ENCODE measurements at places on chromosomes 16 and 17.
A peak's percentile ranks its signal among the peaks of the same experiment; 100 is the strongest.

DNA sequence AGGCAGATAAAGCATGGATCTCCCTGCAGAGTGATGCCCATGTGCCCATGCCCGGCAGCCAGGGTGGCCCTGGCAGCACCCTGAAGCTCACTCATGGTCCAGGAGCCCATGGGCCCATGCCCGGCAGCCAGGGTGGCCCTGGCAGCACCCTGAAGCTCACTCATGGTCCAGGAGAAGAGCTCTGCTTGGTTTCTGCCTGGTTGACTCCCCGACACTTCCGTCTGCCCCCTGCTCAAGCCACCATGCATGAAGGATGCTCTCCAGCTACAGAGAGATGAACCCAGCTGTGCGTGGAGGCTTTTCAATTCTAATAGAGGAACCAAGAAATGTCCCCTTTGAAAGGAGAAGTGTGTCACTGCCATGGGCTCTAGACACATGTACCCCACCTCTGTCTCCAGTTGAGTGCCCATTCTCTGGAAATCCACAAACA is 8.7 kb downstream of the CCL17 start:
- no peak overlapping the region for H3K4me3 ChIP-seq
- H3K4me1 ChIP-seq = peaks cover 10% of the 10 kb centered on the region
- no peak for DNase-seq
- no peaks in the 10 kb centered on the region for H3K36me3 ChIP-seq
- no peaks in the 10 kb centered on the region for H3K27me3 ChIP-seq

DNA sequence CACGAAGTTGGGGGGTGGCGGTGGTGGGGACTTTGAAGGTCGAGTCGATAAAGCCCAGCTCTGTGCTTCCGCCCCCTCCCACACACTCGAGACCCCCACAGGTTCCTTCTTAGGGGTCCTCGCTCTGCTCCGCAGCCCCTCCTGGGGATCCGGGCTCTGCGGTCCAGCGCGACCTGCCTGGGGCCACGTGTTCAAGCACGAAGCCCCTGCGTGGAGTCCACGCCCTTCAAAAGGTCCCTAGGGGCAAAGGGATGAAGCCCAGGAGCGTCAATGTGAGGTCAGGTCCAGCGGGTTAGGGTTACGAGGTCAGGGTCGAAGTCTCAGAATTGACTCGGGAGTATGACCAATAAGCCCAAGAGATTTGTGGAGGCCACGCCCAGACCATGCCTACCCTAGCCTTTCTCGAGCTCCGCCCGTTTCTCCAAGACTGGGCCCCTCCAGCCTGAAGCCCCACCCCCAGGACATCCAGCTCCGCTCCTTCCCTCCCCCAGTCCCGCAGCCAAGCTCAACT is 786 bp upstream of the CACNA1G start:
- H3K4me3 ChIP-seq = peak overlapping the region; percentile 35
- no peaks in the 10 kb centered on the region for H3K4me1 ChIP-seq
- H3K27me3 ChIP-seq = peaks cover 36% of the 10 kb centered on the region
- H3K27ac ChIP-seq = no peak overlapping the region
- H3K36me3 ChIP-seq = no peaks in the 10 kb centered on the region

DNA sequence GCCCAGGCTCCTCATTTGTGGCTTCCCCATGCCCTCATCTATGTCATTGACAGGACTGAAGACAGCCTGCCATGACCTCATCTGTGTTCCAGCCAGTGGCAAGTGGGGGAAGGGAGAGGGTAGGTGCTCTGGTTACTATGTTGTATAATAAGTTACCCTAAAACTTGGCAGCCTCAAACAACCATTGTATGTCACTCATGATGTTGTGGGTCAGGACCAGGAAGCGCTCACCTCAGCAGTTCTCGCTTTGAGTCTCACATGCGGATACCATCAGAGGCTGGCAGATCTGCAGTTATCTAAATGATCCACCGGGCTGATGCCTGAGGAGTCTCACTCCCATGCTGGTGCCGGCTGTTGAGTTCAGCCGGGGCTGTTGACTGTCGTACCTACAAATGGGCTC is 89.0 kb upstream of the TMEM97 start:
- H3K27me3 ChIP-seq = no peaks in the 10 kb centered on the region
- peaks cover 14% of the 10 kb centered on the region for H3K4me1 ChIP-seq
- no peak overlapping the region for H3K4me3 ChIP-seq
- no peaks in the 10 kb centered on the region for H3K36me3 ChIP-seq
- H3K27ac ChIP-seq = no peak overlapping the region

DNA sequence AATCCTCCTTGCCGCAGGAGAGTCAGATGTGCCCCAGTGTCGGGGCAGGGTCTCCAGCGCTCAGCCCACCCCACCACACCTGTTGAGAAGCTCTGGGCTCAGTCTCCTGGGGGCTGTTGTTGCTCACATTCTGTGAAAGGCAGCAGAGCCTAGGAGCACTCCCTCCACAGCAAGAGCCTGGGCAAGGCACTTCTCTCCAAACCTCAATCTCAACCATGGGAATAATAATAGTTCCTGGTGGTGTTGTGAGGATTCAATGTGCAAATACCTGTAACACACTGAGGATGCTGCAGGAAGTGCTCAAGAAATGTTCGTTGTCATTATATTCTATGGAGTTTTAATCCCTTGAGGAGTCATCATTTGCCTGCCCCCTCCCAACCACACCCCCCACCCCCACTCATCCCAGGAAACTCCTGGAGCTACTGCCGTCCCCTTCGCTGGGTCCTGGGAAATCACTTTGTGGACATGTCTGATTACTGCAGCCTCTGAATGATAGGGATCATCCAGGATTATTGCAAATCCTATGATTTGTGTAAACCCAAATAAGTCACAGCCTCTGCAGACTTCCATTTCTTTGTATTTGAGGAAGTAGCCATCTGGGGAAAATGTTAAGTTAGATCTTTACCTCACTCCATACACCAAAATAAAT is 61.5 kb downstream of the CCT6B start:
- no peak overlapping the region for H3K27ac ChIP-seq
- no peak overlapping the region for H3K4me3 ChIP-seq
- H3K27me3 ChIP-seq = no peaks in the 10 kb centered on the region
- H3K36me3 ChIP-seq = no peaks in the 10 kb centered on the region
- no peak for DNase-seq

DNA sequence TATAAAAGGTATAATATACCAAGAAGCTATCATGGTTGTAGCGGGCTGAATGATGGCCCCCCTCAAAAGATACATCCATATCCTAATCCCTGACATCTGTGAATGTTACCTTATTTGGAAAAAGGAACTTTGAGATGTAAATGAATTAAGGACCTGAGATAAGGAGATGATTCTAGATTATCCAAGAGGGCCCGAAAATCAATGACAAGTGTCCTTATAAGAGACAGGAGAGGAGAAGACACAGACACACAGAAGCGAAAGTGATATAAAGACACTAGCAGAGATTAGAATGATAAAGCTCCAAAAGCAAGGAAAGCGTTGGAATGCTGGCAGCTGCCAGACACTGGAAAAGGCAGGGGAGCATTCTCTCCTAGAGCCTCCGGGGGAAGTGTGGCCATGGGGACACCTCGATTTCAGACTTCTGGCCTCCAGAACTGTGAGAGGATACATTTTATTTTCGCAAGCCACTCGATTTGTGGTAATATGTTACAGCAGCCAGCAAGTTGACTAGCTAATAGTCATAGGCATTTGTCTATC is 12.5 kb upstream of the GP1BA start:
- H3K4me3 ChIP-seq = no peak overlapping the region
- no peaks in the 10 kb centered on the region for H3K36me3 ChIP-seq
- no peaks in the 10 kb centered on the region for H3K27me3 ChIP-seq
- no peak overlapping the region for H3K27ac ChIP-seq
- no peak for DNase-seq
- H3K4me1 ChIP-seq = no peaks in the 10 kb centered on the region

DNA sequence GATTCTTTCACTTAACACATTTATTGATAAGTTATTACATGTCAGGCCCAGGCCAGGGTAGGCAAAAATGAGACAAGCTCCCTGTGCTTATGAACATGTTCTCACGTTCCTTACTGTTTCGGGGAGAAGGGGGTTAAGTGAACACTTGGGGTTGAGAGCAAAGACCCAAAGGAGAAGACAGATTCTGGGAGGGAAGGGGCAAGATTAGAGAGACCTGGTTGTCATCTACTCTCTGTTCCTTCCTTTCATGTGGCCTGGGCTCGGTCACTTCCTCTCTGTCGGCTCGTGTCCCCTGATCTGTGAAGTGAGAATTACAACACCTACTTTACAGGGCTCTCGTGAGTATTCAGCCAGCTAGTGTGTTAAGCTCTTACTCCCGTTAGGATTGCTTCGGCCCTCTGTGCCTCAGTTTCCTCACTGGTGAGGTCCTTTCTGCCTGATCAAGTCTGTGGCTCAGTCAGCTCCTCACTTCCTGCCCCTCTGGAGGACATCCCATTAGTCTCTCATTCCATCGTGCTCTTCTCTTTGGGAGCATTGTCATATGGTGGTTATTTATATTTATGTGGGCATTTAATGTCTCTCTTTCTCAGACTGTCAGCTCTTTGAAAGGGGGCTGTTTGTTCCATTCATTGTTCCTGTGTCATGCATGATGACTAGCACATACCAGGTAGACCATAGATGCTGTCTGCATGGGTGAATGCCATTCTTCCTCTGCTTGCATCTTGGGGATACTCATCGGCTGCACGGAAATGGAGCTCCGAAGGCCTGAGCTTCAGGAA is 38.9 kb downstream of the PLCG2 start:
- H3K36me3 ChIP-seq = no peaks in the 10 kb centered on the region
- no peak for DNase-seq
- H3K27ac ChIP-seq = no peak overlapping the region
- no peak overlapping the region for H3K4me3 ChIP-seq
- no peaks in the 10 kb centered on the region for H3K27me3 ChIP-seq

- no peaks in the 10 kb centered on the region for H3K27me3 ChIP-seq
- H3K27ac ChIP-seq = no peak overlapping the region
- no peak overlapping the region for H3K4me3 ChIP-seq
- H3K4me1 ChIP-seq = no peaks in the 10 kb centered on the region
- H3K36me3 ChIP-seq = peaks cover 38% of the 10 kb centered on the region
Measured at GRCh38 chr16:65002265-65002664, 119.6 kb downstream of the CDH11 start.

- no peak overlapping the region for H3K27ac ChIP-seq
- no peaks in the 10 kb centered on the region for H3K4me1 ChIP-seq
- no peaks in the 10 kb centered on the region for H3K27me3 ChIP-seq
Measured at GRCh38 chr16:17643935-17644334, 173.2 kb upstream of the XYLT1 start.
